T-helper 1 cell (primary cell): ENCODE measurements at places on chromosomes 12 and 14.

- no peak for DNase-seq
Observed at GRCh38 chr12:11666131-11667050, 16.9 kb downstream of the ETV6 start.

GRCh38 chr14:105177082-105177481, 4.0 kb downstream of the NUDT14 start:
- no peak for DNase-seq

GRCh38 chr14:93183596-93184317, 940 bp downstream of the MOAP1 start:
- DNase-seq = no peak

- DNase-seq = no peak
Observed at GRCh38 chr14:101178184-101179072, 274.9 kb upstream of the RTL1 start.

- DNase-seq = no peak
Observed at GRCh38 chr12:90871726-90872096, 83.3 kb downstream of the CCER1 start.

DNA sequence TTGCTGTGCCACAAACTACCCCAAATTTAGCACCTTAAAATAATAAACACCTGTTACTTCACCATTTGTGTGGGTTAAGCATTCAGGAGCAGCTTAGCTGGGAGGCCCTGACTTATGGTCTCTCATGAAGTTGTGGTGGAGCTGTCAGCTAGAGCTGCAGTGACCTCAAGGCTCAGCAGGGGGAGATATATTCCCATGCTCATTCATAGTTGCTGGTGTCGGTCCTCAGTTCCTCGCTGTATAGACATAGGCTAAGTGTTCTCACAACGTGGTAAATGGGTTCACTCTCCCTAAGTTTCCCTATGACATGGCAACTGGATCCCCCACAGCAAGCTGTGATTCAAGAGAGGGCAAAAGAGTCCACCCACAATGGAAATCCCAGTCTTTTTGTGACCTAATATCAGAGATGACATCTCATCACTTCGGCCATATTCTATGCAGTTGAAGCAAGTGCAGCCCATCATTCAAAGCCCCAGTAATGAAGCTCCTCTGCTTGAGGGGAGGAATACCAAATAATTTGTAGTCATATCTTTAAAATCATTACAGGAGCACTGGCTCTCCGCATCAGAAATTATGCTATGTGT, 41.1 kb downstream of the PRB3 start:
- no peak for DNase-seq

DNA sequence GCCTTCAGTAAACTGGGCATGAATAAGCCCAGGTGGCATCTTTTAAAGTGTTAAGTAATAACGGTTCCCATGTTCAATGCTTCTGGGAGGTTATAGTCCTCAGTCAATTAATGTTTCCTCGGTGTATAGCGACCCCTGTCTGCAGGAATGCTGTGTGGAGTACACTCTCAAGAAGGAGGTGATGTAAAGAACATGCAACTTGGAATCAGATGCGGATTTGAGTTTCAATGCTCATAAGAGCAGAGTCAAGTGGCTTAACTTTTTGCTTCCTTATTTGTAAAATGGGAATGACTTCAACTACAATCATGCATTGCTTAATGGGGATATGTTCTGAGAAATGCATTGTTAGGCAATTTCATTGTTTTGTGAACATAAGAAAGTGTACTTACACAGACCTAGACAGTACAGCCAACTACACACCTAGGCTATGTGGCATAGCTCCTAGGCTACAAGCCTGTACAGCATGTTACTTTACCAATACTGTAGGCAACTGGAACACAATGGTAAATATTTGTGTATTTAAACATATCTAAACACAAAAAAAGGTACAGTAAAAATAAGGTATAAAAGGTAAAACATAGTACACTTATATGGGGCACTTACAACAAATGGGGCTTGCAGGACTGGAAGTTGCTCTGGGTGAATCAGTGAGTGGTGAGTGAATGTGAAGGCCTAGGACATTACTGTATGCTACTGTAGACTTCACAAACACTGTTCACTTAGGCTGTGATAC, 6.7 kb upstream of the MRPS35 start:
- DNase-seq = peak; percentile 66

- DNase-seq = peak; percentile 62
Observed at GRCh38 chr12:674272-674781, 11.1 kb upstream of the NINJ2 start.

DNA sequence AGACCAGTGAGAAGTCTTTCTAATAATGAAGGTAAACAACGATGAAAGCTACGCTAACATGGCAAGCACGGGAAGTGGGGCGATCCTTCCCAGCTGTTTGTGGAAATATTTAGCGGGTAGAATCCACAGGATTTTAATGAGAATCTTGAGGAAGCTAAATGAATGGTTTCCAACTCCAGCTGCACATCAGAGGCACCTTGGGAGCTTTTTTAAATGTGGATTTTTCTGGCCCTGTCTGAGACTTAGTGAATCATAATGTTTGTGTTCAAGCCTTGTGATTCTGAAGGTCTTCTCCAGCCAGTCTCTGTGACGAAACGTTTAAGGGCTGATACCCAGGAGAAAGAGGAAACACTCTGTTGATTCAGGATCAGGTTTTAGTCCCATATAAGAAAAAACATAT, 169.8 kb downstream of the CAPZA3 start:
- DNase-seq = no peak

DNA sequence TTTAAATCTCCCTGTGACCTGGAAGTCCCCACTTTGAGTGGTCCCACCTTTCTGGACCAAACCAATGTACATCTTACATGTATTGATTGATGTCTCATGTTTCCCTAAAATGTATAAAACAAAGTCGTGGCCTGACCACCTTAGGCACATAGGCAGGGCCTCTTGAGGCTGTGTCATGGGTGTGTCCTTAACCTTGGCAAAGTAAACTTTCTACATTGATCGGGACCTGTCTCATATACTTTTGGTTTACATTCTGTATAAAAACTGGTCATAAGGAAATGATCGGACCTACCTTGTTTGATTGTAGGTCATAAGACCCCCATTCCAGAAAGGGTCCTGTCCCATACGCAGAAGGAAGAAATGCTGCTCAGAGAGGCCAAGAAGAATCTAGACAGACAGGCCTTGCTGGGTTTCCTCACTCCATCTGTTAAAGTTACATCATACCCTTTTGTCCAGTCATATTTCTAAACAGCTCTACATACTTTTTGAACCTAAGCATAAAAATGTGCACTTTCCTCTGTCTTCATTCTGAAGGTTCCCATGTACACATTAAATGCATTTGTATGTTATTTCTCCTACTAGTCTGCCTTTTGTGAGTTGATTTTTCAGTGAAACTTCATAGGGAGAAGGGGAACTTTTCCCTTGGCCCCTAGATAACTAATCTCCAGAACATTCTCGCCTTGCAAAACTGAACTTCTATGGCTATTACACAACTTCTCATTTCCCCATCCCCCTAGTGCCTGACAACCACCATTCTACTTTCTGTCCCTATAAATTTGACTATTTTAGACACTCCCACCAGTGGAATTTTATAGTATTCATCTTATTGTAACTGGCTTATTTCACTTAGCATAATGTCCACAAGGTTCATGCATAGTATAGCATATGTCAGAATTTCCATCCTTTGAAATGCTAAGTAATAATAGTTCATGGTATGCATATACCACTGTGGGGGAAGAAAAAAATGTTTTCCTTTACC, 30.2 kb upstream of the CPM start:
- no peak for DNase-seq

- DNase-seq = no peak
Observed at GRCh38 chr14:77543637-77544334, 45.2 kb upstream of the ISM2 start.

DNA sequence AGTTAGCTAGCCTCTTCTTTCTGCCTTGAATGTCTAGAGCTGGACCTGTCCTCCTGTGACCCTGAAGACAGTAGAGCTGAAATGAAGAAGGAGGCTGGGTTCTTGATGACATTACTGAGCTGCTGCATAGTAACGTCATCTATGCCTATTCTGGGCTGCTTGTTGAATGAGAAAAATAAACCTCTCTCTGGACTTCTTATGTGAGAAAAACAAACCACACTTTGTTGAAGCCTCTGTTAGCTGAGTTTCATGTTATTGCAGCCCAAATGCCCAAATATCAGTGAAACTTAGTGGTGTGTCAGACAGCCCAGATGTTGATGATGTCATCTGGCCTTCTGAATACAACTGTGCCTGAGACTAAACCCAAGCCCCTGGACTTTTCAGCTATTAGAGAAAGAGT, 67.0 kb upstream of the MAX start:
- DNase-seq = no peak

GRCh38 chr12:107622001-107622400, 63.6 kb upstream of the PWP1 start:
- DNase-seq = no peak

DNA sequence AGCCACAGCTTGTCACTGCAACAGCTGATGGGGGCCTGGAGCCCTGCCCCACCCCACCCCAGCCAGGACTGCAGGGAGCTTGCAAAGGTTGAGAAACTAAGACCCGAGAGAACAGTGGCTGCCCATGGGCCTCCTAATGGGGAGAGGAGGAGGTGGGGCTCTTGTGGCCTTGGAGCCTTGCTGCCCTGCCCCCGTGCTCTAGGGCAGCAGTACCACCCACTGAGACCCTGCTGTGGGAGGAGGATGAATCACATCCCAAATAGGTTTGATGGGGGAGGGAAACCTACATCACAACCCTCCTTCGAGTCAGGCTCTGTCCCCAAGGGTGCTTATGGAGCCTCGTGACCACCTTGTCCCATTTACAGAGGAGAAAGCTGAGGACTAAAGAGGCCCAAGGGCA, 15.9 kb downstream of the HHIPL1 start:
- no peak for DNase-seq

DNA sequence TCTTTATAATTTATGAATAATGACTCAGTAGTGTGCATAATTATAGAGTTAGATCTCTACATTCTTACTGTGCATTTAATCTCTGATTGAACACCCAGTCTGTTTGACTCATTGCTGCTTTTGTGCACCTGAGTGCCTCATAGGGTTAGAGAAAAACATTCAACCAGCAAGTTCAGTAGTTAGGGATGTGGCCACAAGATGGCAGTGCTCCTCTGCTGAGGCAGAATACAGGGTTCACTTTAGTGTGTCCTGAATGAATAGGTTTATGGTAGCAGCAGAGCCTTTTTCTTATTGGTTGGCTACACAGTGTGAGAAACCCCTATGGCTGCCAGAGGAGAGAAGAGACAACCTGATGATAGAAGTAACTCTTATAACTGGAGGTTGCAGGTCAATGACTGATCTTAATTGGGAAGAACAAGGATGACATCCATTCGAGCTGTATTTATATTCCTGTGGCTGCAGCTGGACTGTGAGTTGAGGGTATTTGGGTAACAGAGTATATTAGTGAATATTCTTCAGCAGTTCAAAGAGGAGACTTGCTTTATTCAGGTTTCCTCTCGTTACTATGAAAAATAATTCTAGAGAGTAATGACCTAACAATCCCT, 194.9 kb upstream of the OR4E1 start:
- peak; percentile 52 for DNase-seq

GRCh38 chr12:104722601-104723534, 235.2 kb downstream of the SLC41A2 start:
- DNase-seq = no peak

DNA sequence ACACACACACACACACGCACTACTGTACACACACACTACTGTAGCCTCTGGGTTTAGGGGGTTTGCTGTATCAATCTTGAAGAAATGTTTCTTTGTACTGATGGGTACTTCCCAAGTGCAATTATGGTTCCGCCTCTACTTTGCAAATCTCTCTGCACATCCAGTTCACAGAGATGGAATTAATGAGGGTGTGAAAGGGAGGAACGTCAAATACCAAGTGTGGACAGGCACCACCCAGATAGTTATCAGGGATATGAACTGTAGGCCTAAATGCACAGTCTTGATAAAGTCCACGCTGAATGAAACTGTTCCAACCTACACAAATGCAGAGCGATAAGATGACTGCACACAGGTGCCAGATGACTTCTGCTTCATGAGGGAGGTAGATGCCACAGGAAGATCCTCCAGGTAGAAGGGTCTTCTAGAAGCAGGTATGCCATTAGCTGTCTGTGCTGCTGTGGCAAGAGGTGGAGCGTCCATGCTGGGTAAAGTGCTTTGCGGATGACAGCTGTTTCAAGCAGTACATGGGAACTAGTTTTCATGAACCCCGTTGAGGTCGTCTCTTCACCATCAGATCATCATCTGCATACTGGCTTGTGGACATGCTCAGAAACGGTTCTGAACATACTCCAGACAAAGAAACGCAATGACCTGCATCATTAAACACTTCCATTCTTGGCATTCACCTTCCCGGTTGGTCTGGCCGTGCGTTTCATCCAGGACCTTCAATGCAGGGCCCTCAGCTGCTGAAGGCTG, 314.3 kb upstream of the RTL1 start:
- no peak for DNase-seq

DNA sequence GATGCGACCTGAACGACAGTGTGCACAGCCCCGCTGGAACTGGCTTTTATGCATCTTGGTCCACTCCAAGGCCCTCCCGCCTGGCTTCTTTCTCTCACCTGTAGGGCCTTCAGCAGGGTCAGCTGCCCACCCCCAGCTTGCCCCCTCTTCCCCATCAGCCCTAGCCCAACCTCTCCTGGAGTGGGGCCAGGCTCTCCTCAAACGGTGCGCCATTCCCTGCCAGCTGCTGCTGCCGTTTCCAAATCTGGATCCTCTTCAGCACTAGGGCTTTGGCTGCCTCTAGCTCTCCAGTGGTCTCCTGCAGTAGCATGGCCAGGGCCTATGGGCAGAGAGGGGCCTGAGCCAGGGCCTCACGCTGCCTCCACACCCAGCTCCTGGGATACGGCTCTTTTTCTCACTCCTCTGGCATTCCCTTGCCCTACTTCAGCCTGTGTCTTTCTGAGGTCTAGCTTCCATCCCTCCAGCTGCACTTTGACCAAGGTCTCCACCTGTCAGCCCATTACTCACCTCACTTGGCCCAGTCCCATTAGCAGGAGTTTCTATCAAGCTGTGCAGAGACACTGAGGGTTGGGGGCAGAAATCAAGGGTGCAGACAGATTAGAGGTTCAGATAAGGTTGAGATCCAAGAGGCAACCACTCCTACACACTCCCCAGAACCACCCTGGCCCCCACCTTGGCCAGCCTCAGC, 5.0 kb downstream of the STAT6 start:
- no peak for DNase-seq

GRCh38 chr12:76190299-76190698, 105.8 kb upstream of the NAP1L1 start:
- no peak for DNase-seq

- no peak for DNase-seq
Observed at GRCh38 chr14:85439696-85440328, 90.1 kb upstream of the FLRT2 start.

GRCh38 chr12:118494776-118495175, 118.4 kb downstream of the SUDS3 start:
- DNase-seq = no peak

GRCh38 chr12:7009512-7009911, 8.8 kb downstream of the LPCAT3 start:
- no peak for DNase-seq

GRCh38 chr14:23483236-23483854, 13.8 kb downstream of the NGDN start:
- no peak for DNase-seq
